ENCODE measurements at places on chromosomes 12 and 14.

- DNase-seq = no peak
Observed at GRCh38 chr12:56229916-56230431, at the start of gene SLC39A5. SLC39A5 (plus strand) TSS chr12:56230051; CDS start chr12:56231275, 1,224 bp downstream.

GRCh38 chr12:120800665-120801064 lies 75.0 kb downstream of the ACADS start:
- no peak for DNase-seq

DNA sequence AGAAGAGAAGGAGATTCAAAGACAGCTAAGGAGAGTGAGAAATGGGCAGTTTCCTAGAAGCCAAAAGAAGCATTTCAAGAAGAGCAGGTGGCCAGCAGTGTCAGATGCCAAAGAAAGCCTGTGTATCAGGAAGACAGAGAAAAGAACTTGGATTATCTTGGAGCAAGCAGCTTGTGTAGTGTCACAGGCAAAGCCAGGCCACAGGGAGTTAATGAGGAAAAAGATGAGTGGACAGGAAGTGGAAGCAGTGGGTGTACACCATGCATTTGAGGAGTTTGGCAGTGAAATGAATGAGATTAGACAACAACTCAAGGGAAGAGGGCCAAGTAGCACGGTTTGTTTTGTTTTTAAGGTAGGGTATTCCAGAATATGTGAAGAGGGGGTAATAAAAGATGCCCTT lies 5.6 kb upstream of the MYH7 start:
- no peak for DNase-seq

DNA sequence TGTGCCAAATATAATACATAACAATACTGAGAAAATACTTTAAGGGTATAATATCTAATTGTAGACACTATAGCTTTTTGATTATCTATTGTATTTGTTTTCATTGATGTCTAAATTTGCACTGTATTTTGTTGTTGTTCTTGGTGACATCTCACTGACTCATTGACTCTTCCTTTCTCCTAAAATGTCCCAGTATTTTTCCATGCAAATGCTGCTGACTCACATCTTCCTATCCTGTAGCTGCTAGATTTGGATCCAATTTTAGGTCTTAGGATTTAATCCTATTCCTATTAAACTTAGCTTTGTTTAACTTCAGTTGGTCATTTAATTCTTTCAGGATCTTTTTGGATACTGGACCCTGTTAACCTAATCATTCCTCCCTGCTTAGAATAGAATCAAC lies 148.5 kb downstream of the TMTC2 start:
- DNase-seq = no peak

- DNase-seq = no peak
Observed at GRCh38 chr12:48985901-48986300, 7.8 kb downstream of the WNT1 start.

DNA sequence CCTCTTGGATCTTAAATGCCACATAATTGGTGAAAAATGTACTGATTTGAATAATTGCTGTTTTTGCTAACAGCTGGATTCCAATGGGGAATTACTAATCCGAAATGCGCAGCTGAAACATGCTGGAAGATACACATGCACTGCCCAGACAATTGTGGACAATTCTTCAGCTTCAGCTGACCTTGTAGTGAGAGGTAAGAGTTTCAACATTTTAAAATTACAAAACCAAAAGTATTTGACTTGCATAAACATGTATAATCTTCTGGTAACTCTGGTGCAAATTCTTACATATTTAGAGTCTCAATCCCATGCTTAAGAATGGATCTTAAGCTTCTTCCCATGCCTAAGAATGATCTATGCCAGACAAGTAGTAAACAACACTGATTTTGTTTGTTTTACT lies 229.1 kb upstream of the PDZRN4 start:
- DNase-seq = no peak

- DNase-seq = no peak
Observed at GRCh38 chr12:123126294-123127181, 24.4 kb downstream of the PITPNM2 start.

DNA sequence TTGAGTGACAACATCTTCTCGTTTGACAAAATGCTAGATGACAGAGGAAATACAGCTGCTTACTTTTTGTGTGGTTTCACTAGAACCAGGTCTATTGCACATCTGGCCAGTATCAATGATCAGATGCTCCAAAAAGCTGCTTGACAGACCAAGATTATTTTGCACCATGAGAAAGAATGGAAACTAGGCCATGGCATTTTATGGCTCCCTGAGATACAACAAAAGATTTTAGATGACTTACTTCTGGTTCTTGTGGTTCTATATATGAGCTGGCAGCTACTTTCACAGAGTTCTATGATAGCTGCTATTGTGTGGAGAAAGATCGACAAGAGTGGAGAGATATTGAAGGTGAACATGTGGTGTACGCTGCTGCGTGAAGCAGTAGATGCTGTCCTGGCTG lies 25.9 kb upstream of the PPFIBP1 start:
- no peak for DNase-seq

- no peak for DNase-seq
Observed at GRCh38 chr14:30264161-30264560, 294.8 kb upstream of the G2E3 start.

DNA sequence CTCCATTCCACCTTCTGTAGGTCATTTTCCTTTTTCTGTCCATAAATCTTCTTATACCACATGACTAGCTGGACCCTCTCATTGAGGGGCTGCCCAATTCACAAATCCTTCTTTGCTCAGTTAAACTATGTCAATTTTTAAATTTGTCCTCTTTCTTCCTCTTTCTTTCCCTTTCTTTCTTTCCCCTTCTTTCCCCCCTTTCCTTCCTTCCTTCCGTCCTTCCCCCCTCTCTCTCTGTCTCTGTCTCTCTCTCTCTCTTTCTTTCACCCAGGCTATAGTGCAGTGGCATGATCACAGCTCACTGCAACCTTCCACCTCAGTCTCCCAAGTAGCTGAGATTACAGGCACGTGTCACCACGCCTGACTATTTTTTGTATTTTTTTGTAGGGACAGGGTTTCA lies 47.1 kb upstream of the TMEM263 start:
- DNase-seq = no peak

GRCh38 chr12:10191865-10192264 lies 13.0 kb downstream of the TMEM52B start:
- DNase-seq = no peak

GRCh38 chr12:96500693-96501092 lies 11.3 kb downstream of the CFAP54 start:
- no peak for DNase-seq

DNA sequence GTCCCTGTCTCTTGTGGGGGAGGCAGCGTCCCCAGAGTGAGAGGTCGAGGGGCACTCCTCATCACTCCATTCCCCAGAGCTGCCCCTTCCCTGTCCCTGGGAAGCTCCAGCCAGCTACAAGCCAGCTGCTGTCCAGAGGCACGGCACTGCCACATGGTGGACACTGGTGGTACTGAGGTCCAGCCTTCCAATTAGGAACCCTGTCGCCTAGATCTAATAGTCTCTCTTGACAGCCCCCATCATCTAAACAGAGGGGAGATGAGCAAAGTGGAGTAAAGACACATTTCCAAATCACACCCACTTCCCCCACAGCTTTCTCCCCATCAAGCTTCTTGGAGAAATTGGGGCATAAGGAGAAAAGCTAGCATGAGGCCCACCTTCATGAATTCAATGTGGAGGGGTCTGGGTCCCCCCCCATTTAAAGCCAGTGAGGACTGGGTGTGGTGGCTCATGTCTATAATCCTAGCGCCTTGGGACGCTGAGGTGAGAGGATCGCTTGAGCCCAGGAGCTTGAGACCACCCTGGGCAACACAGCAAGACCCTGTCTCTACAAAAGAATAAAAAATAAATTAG lies 2.1 kb upstream of the INHBE start:
- DNase-seq = no peak

DNA sequence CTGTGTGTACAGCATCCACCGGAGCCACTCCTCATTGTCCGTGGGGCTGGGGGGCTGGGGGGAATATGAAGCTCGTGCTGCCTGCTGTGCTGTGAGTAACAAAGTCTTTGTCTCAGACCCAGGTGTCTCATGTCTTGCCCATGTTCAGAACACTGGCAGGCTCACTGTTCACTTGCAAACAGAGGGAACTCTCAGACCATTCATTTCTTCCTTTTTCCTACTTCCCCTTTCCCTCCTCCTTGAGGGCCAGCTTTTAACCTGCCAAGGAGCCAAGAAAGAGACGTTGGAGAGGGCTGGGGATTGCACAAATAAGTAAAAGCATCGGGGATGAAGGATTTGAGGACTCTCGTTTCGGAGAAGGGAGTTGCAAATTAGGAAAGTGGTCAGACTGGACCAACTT lies 21.6 kb downstream of the GPR132 start:
- no peak for DNase-seq

DNA sequence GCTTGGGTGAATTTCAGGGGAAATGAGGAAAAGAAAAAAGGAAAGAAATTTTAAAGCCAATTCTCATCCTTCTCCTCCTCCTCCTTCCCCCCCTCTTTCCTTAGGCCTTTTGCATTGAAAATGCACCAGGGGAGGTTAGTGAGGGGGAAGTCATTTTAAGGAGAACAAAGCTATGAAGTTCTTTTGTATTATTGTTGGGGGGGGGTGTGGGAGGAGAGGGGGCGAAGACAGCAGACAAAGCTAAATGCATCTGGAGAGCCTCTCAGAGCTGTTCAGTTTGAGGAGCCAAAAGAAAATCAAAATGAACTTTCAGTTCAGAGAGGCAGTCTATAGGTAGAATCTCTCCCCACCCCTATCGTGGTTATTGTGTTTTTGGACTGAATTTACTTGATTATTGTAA lies 1.9 kb downstream of the HOXC4 start:
- DNase-seq = no peak

DNA sequence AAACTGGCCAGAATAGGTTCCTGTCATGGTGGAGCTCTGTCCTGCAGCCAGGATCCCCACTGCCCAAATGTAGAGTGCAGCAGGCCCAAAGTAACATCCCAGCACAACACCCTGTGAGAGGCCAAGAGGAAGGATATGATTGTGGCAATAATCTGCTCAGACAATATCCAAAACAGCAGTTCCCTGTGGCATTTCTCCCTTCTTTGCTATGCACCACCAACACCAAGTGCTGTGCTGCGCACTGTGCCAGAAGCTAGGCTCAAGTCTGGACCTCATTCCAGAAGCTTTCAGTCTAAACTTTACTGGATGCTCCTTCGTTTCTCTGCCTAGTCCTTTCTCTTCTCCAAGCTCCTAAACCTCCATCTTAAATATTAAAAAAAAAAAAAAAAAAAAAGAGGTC lies 33.4 kb downstream of the SLC11A2 start:
- no peak for DNase-seq

DNA sequence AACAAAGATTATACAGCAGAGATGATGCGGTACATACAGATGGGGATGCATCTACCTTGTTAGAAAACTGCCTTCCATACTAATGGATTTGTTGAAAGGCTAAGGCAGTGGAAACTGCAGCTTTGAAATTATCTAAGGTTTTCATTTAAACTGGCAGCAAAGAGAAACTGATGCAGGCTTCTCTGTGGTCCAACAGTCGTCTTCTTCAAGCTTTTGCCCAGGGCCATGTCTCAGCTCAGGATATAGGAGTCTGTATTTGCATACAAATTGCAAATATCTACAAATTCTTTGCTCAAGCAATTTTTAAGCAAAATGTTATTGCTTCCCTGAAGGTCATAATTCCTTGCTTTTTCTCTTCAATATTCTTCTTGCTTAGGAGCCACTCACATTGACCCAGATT lies 33.7 kb downstream of the ERH start:
- DNase-seq = no peak

GRCh38 chr14:73283608-73284379 lies 46.5 kb downstream of the PAPLN start:
- no peak for DNase-seq

- no peak for DNase-seq
Observed at GRCh38 chr14:75871181-75871880, 110.5 kb downstream of the TGFB3 start.

- no peak for DNase-seq
Observed at GRCh38 chr12:94699801-94700200, 49.4 kb upstream of the TMCC3 start.

DNA sequence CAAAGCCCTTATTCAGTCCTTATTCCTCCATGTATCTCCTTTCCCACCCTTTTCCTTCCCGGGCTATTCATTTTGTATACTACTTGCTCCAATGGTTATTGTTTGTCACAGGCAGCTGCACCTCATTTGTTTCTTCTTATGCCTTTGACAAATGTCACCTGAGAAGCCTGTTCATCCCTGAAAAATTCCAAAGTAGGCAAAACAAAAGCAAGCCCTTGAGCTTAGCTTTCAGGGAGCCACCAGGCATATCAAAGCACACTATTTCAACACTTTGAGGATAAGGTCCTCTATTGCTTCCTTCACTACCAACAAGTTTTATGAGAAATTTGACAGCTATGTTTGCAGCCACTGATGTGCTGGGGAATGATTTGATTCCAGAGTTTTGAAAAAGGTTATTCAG lies 738.7 kb upstream of the LMO3 start:
- no peak for DNase-seq

- no peak for DNase-seq
Observed at GRCh38 chr14:95189367-95190132, 32.2 kb upstream of the DICER1 start.

GRCh38 chr14:36848213-36848612 lies 186.6 kb downstream of the PAX9 start:
- DNase-seq = no peak

GRCh38 chr14:69657950-69658355 lies 46.6 kb downstream of the SUSD6 start:
- no peak for DNase-seq

GRCh38 chr12:6080149-6081045 lies 44.1 kb downstream of the VWF start:
- no peak for DNase-seq

- no peak for DNase-seq
Observed at GRCh38 chr12:129211862-129212630, 358.8 kb downstream of the GLT1D1 start.

DNA sequence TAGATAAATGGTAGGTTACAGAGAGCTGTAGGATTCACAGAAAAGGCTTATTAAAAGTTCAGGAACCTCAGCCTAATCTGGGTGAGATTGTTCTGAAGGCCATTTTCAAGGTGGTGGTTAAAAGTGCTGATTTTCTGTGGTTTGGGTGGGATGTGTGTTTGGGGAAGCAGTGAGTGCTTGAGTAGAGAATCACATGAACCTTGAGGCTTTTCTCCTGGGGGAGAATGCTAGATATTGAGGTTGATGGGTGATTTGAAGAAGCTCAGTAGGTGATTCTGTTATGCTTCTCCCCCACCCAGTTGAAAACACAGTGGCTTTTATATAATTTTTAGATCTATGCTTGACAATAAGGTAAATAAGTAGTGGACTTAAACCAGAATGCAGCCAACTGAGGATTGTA lies 420.9 kb downstream of the PCNX1 start:
- DNase-seq = no peak

GRCh38 chr14:24408764-24409163 lies 10.0 kb downstream of the NYNRIN start:
- no peak for DNase-seq

DNA sequence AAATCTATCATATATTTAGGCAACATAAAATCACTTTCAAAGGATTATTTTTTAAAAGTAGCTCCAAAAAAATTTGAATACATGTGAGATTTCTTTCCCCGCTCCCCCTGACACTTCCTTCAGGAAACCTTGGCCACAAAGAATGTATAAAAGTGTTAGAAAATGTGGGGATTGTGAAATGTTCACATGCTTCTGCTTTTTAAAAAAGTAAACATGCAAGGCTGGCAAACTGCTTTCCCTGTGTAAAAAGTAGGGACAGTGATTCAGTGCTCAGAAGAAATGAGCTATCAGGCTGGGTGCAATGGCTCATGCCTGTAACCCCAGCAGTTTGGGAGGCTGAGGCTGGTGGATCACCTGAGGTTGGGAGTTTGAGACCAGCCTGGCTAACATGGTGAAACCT lies 26.6 kb downstream of the MBIP start:
- no peak for DNase-seq
